Amniotic epithelial cell (primary cell): ENCODE measurements at places on chromosomes 1 and 21.

DNA sequence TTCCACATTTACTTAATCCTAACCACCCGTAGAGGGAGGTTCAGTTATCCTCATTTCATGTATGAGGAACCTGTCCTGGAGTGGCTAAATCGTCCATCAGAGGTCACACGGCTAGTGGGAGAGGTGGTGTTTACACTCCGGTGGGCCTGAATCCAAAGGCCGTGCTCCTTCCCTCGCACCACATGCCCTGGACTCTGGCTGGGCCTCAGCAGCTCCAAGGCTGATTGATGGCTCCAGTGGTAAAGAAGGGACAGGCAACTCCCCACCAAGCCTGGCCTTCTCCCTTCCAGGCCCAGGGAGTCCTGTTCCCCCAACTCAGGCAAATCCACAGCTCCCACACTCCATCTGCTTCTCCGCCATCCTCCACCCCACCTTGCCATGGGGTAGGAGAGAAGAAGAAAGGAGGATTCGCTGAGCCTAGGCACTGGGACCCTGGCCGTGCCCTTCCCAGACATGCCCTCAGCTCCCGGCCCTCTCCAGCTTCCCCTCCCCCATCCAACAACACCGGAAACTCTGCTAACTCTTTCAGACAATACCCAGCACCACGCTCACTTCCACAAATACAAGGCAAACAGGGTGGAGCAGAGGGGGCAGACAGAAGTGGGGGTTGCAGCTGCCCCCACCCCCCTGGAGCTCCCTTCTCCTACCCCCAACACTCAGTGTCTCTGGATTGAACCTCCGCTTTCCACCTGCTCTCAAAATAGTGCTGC, 10.9 kb downstream of the ARHGEF2 start:
- DNase-seq, result peak; percentile 74

- DNase-seq, result no peak
Observed at GRCh38 chr1:192108161-192108560, 50.1 kb upstream of the RGS18 start.

DNA sequence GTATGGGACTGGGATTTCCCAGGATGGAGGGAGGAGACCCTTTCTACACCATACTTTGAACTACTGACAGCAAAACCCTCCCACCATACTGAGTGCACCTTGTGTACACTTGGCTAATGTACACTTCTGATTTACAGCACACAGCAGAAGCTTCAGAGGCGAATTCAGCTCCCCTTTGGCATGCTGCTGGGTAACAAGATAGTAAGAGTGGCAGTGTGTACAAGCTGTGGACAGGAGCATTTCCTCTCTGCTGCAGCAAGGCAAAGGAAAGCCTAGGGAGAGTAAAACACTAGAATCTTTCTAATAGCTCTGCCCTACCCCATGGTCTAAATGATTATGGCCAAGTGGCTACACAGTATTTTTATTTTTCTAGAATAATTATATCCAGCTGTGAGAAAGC, 83.9 kb upstream of the ARTN start:
- DNase-seq, result no peak

DNA sequence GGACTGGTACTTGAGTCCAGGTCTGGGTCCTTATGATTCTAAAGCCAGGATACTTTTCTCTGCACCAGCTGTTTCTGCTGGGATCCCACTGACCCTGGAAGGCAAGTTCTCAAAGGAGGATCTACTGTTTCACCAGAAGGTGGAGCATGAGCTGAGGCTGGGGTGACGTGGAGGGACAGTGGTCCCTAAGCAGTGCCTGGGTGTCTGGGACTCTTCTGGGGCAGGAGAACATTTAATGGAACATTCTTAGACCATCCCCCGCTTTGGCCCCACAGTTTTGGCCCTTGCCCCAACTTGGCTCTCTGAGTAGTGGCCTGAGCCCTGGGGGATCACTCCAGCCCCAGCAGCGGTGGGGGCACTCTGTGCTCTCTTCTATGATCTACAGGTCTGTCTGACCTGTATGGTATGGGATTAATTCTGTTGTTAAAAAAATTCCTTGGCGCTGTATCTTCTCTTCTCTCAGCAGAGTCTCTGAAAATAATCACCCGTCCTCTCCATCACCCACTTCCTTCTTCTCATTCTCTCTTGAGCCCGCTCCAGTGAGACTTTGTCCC, 60.3 kb upstream of the CSF3R start:
- DNase-seq, result no peak

DNA sequence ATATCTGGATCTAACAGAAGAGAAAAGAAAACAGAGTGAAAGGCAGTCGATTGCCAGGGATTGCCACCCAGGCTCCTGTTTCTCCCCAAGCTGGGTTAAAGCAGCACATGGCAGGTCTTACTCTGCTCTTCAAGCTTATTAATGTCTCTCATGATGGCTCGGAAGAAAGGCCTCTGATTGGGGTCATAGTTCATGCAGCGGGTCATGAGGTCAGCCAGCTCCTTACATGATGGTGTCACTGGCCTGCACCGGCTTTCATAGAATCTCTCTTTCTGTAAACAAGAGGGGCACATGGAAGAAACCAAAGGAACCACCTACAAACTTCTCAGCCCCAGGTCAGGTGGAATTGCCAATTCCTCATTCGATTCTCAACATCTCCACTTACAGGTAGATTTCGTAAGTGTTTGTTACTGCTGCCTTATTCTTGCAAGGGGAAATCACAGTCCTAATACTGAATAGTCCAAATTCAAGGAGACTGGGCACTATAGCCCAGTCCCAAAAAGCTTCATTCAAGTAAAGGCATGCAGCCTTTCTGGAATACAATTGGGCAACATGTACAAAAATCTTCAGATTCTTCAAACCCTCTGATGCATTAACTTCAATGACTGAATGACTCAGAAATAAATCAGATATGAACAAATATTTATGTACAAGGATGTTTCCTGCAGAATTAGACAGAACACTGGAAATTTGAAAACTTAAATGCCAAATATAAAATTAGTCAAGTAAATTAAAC, 96.6 kb downstream of the RAVER2 start:
- DNase-seq, result peak; percentile 44

DNA sequence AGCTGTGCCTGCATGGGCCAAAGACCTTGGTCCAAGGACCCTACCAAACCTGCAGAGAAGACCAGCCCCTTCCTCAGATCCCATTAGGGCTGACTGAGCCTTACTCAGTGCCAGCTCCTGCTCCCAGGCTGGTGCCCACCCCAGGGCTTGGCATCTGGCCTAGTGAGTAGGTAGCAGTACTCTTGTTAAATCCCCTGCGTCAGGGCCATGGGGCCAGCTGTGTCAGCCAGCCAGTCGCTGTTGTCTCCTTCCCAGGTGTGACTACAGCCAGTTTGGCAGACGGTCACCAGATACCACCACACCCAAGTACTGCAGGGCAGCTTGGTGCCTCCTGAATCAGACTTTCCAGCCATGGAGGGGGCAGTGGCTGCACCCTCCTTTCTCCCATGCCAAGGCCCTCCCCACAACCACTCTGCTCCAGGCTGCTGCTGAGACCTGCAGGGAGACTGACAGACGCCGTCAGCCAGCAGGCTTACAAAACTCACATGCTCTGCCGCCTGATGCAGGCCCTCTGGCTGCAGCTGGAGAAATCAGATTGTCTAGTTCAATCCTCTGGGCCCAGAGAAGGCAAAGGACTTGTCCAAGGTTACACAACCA, 3.0 kb downstream of the TENT5B start:
- DNase-seq, result peak; percentile 46

- DNase-seq, result no peak
Observed at GRCh38 chr1:52952112-52952511, 25.0 kb downstream of the SCP2 start.
